ENCODE measurements at places on chromosomes 6 and 20.
A peak's percentile ranks its signal among the peaks of the same experiment; 100 is the strongest.

GRCh38 chr6:165775721-165776120 is 112.7 kb upstream of the PDE10A start:
- no peak for DNase-seq

GRCh38 chr6:110815411-110816409 is at the start of gene CDK19:
Gene CDK19 (minus strand): TSS chr6:110815469. CDS start chr6:110815136, 333 bp downstream.
- DNase-seq, result peak; percentile 98

- DNase-seq, result no peak
Measured at GRCh38 chr6:136591617-136592016, 41.4 kb upstream of the MAP7 start.

GRCh38 chr6:125637207-125637606 is 112.2 kb upstream of the HEY2 start:
- no peak for DNase-seq

GRCh38 chr6:4774715-4775493 is 1.3 kb upstream of the CDYL start:
- no peak for DNase-seq

- no peak for DNase-seq
Measured at GRCh38 chr6:36692861-36693702, 4.5 kb upstream of the RAB44 start.

GRCh38 chr6:35573495-35574110 is 60.9 kb upstream of the TULP1 start:
- no peak for DNase-seq

GRCh38 chr6:73830119-73830518 is 134.1 kb downstream of the CD109 start:
- no peak for DNase-seq

DNA sequence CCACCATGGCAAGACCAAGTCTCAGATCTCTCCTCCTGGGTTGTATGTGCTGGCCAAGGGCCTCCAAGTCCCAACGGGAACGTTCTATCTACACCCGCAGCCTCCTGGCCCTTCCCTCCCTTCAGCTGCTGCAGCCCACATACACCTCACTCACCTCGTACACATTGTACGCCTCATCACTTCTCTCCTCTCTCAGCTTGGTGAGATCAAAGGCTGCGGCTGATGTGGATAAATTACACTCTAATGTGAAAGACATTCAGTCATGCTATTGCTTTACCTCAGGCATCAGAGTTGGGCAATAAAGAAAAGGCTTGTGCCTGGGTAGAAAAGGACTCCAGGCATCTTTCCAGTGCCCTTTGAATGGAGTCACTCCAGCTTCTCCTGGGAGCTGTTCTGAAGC is 135.3 kb upstream of the FOXQ1 start:
- DNase-seq, result no peak

DNA sequence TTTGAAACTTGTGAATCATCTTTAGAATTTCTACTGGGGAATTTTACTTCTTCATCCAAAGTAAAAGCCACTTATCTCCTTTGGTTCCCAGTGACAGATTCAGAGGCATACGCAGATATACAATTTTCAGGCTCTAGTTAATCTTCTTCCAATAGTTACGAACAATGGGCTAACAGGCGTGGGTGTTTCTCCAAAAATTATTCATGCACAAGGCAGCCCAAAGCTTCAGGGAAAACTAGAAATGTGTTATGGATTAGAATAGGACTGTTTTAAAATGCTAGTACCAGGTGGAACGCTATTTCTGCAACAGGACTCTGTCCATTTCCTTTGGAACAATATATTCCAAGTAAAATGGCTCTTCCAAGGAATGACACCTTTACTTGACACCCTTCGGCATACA is 102.2 kb downstream of the ZNF217 start:
- DNase-seq, result no peak

DNA sequence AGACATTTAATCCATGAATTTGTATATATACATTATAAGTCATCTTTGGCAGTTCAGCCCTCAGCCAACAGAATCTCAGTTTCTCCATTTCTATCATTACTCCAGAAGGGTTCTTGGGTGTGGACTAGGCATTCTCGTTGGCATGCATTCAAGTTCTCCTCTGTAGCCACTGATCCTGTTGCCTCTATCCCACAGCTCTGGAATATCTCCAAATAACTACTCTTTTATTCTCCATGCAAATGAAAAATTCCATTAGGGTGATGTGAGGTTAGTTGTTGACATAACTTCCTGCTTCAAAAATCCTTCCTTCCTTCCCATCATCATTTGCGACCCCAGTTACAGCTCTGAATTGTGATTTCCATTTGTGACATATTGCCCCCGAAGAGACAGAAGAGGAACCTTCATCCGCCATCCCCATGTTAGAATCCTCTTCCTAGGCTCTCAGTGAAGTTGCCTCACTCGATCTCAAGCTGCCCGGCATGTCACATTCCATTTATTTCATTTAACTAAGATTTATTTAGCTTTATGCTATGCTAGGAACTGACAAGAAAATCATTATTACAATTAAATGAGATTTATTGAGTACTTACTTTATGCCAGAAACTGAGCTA is 93.7 kb upstream of the EDN1 start:
- no peak for DNase-seq

- DNase-seq, result no peak
Measured at GRCh38 chr20:45611054-45611453, 18.5 kb upstream of the WFDC10A start.

GRCh38 chr6:122604676-122605075 is 5.5 kb upstream of the PKIB start:
- DNase-seq, result no peak

DNA sequence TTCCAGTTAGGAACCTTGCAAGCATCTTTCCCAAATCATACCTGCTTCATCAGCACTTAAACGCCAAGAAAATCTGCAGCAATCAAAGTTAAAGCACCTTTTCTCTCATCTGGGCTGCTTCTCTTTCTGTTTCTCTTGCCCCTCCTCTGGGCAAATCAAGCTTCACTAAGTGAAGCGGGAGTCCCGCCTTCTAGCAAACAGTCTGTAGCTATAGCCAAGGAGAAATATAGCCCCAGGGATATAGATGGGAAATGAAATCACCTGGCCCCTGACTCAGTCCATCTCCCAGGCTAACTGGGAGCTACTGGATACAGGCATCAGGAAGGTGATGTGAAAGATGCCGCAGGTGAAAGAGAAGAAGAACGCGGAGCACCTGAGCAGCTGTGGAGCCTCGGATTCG is 481.9 kb downstream of the C6orf118 start:
- DNase-seq, result no peak

DNA sequence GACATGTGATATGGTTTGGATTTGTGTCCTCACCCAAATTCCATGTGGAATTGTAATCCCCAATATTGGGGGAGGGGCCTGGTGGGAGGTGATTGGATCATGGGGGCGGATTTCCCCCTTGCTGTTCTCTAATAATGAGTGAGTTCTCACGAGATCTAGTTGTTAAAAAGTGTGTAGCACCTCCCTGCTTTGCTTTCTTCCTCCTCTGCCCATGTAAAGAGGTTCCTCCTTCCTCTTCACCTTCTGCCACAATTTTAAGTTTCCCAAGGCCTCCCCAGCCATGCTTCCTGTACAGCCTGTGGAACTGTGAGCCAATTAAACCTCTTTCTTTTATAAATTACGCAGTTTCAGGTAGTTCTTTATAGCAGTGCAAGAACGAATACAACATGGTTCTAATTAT is 2.1 kb upstream of the ZNF451 start:
- DNase-seq, result no peak

DNA sequence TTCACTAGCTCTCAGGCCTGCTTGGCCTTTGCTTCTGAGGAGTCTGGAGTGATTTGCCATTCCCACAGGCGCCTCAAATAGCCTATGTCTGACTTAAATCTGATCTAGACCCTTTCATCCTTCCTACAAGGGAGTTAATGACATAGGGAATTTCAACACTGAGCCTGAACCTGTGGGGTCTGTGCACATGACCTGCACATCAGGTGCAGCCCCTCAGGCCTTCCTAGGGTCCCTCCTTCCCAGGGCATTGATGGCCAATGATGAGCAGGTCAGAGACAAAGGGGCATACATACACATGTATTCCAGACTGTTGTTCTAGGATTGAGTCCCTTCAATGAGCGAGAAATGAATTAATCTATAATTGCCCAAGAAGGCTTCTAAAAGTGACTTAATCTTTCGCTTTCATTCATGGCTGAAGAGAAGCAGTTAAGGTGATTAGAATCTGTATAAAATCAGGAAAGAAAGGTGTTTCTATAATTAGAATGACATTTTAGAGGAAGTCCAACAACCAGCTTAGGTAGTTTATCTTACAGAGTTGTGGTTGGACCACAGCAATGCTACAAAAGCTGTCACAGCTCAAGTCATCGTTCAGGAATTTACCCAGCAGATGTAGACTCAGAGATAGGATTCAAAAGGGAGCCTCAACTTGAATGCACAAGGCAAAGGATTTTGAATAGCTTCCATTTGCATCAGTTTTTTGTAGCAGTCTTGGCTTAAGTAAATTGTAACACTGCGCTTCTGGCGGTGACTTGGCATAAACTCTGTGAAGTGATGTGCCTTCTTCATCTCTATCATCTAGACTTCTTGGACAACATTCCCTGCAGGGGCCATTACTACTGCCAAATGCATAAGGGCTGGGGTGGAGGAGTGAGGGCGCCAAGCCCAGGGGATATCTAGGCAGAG is 27.0 kb upstream of the TBC1D7 start:
- peak; percentile 57 for DNase-seq

DNA sequence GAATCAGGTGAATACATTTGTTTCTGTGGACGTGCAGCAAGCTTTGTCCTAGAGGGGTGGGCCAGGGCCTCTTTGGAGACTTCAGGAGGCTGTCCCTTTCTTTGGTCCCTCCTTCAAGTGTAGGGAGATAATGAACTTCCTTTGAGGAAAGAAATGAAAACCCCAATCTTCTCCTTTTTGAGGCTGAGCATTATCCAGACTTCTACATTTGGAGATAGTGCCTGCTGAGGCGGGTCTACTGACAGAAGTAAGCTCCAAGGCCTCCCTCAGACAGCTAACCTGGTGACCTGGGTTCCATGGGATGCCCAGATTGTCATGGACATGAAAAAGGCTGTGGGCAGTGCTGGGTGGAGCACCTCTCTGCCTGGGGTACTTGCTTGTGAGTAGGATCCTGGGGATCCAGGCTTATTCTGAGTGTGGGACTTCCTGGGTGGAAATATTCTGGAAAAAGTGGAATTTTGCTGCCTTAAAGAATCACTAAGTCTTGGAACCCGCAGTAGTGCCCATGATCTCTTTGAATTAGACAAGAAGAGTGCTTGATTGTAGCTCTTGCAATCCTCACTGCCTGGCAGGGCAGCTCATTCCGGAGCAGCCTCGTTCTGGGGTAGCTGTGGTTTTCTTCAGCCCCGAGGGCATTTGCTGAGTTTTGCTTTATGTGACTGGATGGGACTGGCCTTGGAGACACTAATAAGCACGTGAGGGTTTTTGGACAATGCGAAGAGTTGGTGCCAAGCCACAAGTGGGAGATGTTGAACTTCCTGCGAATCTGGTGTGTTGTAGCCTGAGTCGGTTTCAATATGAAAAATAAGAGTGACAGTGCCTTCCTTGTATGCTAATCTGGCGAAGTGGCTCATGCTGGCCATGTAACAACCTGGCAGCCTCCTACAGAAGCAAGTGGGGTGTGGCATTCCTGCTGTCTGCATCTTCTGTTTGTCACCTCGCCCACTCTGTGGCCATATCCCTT is 28.1 kb downstream of the SNRNP48 start:
- DNase-seq, result no peak

DNA sequence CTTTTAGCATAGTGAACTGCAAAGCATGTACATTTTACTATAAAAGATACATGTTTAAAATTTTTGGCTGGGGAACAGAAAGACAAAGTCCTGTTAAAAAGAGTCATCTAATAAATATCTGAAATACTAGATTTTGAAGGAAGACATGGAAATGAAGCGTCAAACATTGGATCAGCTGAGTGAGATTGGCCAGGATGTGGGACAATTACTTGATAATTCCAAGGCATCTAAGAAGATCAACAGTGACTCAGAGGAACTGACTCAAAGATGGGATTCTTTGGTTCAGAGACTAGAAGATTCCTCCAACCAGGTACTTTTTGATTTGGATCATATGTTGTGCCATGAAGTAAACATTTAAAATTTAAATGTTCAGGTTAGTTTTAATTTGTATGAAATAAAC is 162.3 kb downstream of the UTRN start:
- DNase-seq, result peak; percentile 31

GRCh38 chr6:147765541-147765940 is 257.1 kb downstream of the SAMD5 start:
- DNase-seq, result no peak

DNA sequence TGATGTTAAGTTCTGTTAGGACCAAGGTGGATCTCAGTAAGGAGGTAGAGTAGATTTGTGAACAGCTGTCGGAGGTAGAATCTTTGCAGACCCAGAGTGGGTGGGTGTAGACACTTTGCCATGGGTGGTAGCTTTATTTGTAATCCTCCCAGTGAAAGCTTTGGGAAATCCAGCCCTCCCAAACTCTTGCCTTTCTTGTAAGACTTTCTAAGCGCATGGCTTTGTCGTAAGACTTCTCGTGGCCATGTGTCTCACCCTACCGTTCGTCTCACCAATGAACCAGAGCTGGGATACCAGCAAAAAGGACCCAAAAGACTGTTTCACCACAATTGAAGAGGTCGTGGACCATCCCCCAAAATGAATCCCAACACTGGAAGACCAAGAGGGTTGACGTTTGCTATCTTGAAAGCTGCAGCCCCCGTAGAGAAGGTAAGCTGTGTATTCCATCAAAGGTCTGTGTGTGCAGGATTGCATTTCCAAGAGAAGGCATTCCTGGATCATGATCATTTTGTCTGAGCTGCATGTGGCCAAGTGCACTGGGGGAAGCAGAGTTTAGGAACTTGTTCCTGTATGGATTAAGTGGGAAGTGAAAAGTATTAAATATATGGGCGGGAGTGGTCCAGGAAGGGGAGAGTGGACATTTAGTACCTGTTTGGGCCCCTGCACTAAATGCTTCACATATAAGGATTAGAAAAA is 5.8 kb upstream of the TMEM14A start:
- DNase-seq, result peak; percentile 24

DNA sequence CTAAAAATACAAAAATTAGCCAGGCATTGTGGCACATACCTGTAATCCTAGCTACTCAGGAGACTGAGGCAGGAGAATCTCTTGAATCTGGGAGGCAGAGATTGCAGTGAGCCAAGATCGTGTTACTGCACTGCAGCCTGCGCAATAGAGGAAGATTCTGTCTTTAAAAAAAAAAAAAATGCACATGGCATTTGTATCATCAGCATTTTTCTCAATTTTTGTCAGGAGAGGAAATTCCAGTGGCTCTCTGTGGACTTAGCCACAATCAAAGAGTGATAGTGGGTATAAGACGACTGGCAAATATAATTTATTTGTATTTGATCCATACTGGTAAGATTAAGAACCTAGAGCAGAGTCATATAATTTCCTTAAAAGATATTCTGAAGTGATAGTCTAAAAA is 28.6 kb downstream of the DEFB114 start:
- DNase-seq, result no peak

- no peak for DNase-seq
Measured at GRCh38 chr6:88492241-88492640, 326.1 kb upstream of the CNR1 start.

DNA sequence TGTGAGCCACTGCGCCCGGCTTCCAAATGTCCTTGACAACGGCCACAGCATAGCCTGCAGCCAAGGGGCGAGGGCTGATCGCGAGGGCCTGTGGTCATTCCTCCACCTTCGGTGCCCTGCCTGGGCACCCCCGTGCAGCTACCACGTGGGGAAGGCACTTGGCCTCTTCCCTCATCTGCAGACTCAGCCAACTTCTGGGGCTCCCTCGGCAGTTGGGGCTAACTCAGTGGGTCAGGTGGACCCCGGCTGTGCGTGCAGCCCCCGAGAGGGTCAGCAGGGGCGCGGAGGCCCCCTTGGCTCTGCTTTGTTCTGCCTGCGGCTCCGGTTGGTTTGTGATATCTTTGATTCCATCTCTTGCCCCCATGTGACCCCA is 52.9 kb upstream of the BHLHE23 start:
- no peak for DNase-seq

- DNase-seq, result no peak
Measured at GRCh38 chr6:33677143-33677660, 34.3 kb downstream of the UQCC2 start.

Measured in RKO (cell line).